ENCODE measurements at places on chromosomes 13 and 19. TPM values are rescaled to one million over a fixed set of nuclear protein-coding genes. Genes with fewer than 3 reads are reported as not detected.

CDX2 gene
- total RNA-seq: not detected

DNA sequence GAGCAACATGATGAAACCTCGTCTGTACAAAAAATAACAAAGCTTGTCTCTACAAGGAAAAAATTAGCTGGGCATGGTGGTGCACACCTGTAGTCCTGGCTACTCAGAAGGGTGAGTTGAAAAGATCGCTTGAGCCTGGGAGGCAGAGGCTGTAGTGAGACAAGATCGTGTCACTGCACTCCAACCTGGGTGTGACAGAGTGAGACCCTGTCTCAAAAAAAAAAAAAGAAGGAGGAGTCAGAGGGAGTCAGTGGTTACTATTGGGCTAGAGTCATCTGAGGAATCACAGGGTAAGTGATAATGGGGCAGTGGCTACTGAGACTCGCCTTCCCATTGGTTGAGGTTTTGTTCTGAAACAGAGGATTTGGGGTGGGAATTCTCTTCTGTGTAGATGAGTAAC, 1.9 kb upstream of the GPI start:
- H3K4me3 ChIP-seq: peak overlapping the region; percentile 51
- no peaks in the 10 kb centered on the region for H3K27me3 ChIP-seq
- H3K36me3 ChIP-seq: peaks cover 34% of the 10 kb centered on the region
- peak overlapping the region; percentile 2 for H3K27ac ChIP-seq
- peaks cover 57% of the 10 kb centered on the region for H3K4me1 ChIP-seq
- no peak for DNase-seq

DNA sequence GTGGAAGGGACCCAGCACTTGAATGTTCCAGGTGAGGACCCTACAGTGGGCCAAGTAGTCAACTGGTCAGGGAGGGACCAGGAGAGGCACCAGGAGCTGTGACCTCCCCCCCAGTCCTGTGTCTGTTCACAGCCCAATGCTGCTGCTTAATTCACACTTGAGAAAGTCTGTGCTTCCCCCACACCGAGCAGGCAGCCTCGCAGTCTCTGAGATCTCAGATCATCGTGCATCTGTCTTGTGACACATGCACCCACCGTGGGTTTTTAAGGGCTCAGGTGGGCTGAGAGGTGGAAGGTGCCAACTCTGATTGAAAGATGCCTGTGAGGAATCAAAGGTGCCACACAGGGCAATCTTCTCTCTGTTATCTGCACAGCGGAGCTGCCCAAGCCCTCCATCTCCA, 6.2 kb downstream of the CEACAM5 start:
- no peaks in the 10 kb centered on the region for H3K4me1 ChIP-seq
- DNase-seq: no peak
- peaks cover 12% of the 10 kb centered on the region for H3K27me3 ChIP-seq
- no peak overlapping the region for H3K27ac ChIP-seq
- no peaks in the 10 kb centered on the region for H3K36me3 ChIP-seq

- no peak overlapping the region for H3K4me3 ChIP-seq
- no peak for DNase-seq
- no peak overlapping the region for H3K27ac ChIP-seq
- H3K36me3 ChIP-seq: no peaks in the 10 kb centered on the region
- peaks cover 3% of the 10 kb centered on the region for H3K27me3 ChIP-seq
- H3K4me1 ChIP-seq: no peaks in the 10 kb centered on the region
These were observed 48.6 kb upstream of the WASF3 start for GRCh38 chr13:26508885-26509284.

DNA sequence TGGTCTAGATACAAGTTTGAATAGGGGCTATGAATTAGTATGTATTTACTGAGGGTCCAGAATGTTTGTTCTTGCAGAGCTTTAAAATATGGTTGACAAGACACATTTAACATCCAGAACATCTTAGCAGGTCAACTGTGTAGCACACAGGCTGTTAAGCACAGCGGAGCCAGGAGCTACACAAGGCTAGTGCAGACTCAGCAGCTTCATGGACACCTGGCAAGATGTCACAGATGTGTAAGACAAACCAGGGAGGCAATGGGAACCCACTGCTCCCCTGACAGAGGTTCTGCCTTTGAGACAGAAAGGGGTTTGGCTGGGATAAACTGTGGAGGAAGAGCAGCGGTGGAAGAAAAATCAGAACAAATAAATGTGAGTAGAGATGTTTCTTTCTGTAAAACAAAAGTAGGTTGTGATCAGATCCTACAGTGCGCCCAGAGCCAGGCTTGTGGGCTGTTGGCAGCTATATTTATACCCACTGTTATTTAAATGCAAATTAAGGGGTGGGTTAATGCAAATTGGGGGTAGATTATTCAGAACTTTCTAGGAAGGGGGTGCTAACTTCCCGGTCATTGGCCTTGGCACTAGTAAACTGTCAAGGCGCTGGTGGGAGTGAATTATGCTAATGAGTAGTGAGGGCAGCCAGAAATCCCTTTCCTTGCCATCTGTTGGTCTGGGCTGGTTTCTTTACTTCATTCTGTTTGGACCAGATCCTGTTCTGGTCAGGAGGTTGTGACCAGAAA, 33.0 kb downstream of the MIPEP start:
- no peak for DNase-seq
- no peaks in the 10 kb centered on the region for H3K36me3 ChIP-seq
- H3K27ac ChIP-seq: no peak overlapping the region
- H3K4me1 ChIP-seq: peaks cover 4% of the 10 kb centered on the region

- H3K4me1 ChIP-seq: peaks cover 20% of the 10 kb centered on the region
- H3K36me3 ChIP-seq: no peaks in the 10 kb centered on the region
- no peak for DNase-seq
- peaks cover 58% of the 10 kb centered on the region for H3K27me3 ChIP-seq
These were observed 14.7 kb downstream of the GADD45B start for GRCh38 chr19:2490659-2491058.

DNA sequence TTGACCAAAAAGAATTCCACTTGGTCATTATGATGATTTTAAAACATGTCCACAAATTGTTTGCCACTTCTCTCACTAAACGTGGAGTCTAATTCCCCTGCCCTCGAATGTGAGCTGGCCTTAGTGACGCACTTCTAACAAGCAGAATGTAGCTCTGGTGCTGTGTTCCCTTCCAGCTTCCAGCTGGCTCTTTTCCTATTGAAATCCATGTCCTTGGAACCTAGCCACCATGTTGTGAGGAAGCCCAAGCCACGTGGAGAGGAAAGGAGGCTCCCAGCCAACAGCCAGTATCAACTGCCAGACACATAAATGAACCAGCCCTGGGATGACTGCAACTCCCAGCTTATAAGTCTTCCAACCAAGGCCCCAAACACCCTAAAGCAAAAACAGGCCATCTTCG, 23.6 kb upstream of the CEBPA start:
- H3K27me3 ChIP-seq: peaks cover 1% of the 10 kb centered on the region
- H3K36me3 ChIP-seq: no peaks in the 10 kb centered on the region
- no peaks in the 10 kb centered on the region for H3K4me1 ChIP-seq
- DNase-seq: no peak

GRCh38 chr13:50131920-50132903, 117.0 kb downstream of the KCNRG start:
- H3K4me3 ChIP-seq: no peak overlapping the region
- no peak overlapping the region for H3K27ac ChIP-seq
- no peak for DNase-seq
- peaks cover 72% of the 10 kb centered on the region for H3K27me3 ChIP-seq
- peaks cover 32% of the 10 kb centered on the region for H3K4me1 ChIP-seq

DNA sequence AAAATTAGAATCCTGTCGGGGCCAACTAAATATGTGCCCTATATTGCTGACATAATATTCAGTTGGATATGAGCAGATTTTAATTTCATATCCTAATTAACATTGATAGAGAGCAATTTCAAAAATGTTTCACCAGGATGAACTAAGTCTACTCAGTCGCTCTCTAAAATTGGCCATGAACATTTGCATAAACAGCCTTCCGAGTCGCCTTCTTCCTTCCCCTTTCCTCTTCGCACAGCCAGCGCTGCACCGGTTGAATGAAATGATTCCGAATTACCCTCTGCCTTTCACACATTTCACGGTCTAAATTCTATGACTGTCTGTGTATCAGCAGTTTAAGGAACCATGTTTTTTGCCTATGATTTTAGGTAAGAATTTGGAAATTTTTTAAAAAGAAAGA, 413.7 kb downstream of the LIG4 start:
- DNase-seq: no peak
- no peak overlapping the region for H3K4me3 ChIP-seq
- no peaks in the 10 kb centered on the region for H3K4me1 ChIP-seq
- no peaks in the 10 kb centered on the region for H3K36me3 ChIP-seq
